Fibroblast of lung (primary cell): ENCODE measurements at places on chromosomes 16 and 17. TPM values are rescaled to one million over a fixed set of nuclear protein-coding genes. Genes with fewer than 3 reads are reported as not detected.

The ENPP7 gene
- polyA plus RNA-seq = not detected in 2 replicates

The RNF112 gene
- polyA plus RNA-seq = 1.5 and 2.8 TPM in 2 replicates

The PRSS8 gene
- polyA plus RNA-seq = not detected in 2 replicates

GRCh38 chr16:57069635-57070370, 22.6 kb upstream of the CPNE2 start:
- DNase-seq = no peak

GRCh38 chr16:66832661-66833305, 2.0 kb upstream of the NAE1 start:
- DNase-seq = peak; percentile 15

- no peak for DNase-seq
These were observed 119.6 kb downstream of the CYLD start for GRCh38 chr16:50861451-50861850.
